ENCODE measurements at places on chromosomes 16 and 17. TPM values are rescaled to one million over a fixed set of nuclear protein-coding genes. Genes with fewer than 3 reads are reported as not detected.
A peak's percentile ranks its signal among the peaks of the same experiment; 100 is the strongest.

- H3K27me3 ChIP-seq: peaks cover 3% of the 10 kb centered on the region
- H3K4me3 ChIP-seq: no peak overlapping the region
- no peaks in the 10 kb centered on the region for H3K36me3 ChIP-seq
- H3K4me1 ChIP-seq: peaks cover 5% of the 10 kb centered on the region
Measured at GRCh38 chr17:51491416-51491815, 231.1 kb downstream of the UTP18 start.

GRCh38 chr17:62724398-62725146 is 83.5 kb downstream of the MARCHF10 start:
- peaks cover 20% of the 10 kb centered on the region for H3K4me1 ChIP-seq
- H3K27ac ChIP-seq: peak overlapping the region; percentile 85
- DNase-seq: peak; percentile 45
- H3K36me3 ChIP-seq: peaks cover 2% of the 10 kb centered on the region

DNA sequence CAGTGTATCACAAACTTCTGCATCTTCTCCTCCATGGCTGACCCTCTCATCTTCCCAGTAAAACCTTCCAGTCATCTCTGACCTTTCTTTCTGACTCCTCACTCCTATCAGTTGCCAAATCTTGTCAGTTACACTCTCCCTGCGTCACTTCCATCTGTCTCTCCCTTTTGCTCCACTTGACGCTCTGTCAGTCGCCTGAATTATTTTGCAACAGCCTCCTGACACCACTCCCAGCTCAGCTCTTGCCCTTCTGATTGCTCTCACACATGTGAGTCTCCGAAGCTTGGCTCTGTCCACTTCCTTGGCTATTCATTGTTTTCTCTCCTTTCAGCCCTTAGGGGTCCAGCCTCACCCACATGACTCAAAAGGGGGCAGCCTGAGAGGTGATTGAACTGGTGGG is 27.7 kb downstream of the DHRS7C start:
- H3K36me3 ChIP-seq: no peaks in the 10 kb centered on the region
- no peak overlapping the region for H3K27ac ChIP-seq
- no peak overlapping the region for H3K4me3 ChIP-seq
- DNase-seq: no peak
- H3K4me1 ChIP-seq: no peaks in the 10 kb centered on the region

DNA sequence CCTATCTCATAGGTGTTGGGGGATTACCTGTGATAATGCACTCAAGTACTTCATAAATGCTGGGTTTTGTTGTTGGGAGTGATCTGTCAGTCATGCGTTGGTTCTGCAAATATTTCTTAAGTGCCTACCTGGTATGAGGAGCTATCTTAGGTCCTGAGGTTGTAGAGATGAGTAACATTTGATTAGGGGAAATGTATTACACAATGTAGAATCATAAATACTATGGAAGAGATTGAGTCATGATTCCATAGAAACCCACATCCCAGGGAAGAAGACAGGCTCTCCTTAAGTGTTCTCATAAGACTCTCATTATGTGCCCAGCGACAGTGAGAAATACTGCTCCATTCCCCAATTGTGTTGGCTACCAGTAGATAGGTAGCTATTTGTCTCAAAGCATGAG is 240.1 kb downstream of the FTO start:
- no peak for DNase-seq
- no peak overlapping the region for H3K27ac ChIP-seq
- H3K4me3 ChIP-seq: no peak overlapping the region
- peaks cover 5% of the 10 kb centered on the region for H3K36me3 ChIP-seq

Gene KRT27
- not detected for total RNA-seq

Gene ELP5
- 73.6 TPM for total RNA-seq

DNA sequence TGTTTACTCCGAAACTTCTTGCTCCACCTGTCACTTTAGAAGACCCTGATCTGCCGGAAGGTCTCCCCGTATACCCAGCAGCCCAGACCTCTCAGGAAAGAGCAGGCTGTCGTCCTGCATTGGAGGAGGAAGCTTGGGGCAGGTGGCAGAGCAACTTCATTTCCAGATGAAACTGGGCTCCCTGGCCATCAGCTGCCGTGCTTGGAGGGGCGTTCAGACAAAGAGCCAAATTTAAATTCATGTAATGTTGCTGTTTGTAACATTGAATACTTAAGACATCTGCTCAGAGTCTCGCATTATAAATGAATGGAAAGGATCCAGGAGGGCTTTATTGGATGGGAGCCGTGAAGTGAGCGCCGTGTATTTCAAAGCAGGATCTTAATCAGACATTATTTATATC is 628.5 kb downstream of the MAF start:
- no peak overlapping the region for H3K4me3 ChIP-seq
- DNase-seq: no peak
- H3K4me1 ChIP-seq: no peaks in the 10 kb centered on the region
- no peak overlapping the region for H3K27ac ChIP-seq
- no peaks in the 10 kb centered on the region for H3K36me3 ChIP-seq
